Mesenteric fat pad (tissue), 1 donor: ENCODE measurements at places on chromosomes 12 and 14. TPM values are rescaled to one million over a fixed set of nuclear protein-coding genes. Genes with fewer than 3 reads are reported as not detected.

- no peak for DNase-seq
Measured at GRCh38 chr14:64838656-64839055, 41.1 kb downstream of the SPTB start.

DNA sequence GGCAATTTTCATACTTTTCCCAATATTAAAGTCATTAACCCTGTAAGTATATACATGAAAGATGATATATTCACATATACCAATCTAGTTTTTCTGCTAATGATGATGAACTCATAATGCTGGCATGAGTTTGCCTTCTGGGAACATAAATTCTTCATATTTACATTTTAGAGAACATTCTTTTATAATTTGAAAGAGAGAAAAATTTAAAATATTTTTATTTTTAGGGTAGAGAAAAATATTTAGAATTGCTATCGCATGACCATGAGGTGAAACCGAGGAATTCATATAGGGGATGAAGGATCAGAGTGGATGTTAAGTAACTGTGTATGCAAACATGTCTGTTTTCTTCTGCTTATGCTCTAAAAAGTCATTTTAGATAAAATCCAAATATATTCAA is 825.3 kb upstream of the FLRT2 start:
- DNase-seq, result no peak

DNA sequence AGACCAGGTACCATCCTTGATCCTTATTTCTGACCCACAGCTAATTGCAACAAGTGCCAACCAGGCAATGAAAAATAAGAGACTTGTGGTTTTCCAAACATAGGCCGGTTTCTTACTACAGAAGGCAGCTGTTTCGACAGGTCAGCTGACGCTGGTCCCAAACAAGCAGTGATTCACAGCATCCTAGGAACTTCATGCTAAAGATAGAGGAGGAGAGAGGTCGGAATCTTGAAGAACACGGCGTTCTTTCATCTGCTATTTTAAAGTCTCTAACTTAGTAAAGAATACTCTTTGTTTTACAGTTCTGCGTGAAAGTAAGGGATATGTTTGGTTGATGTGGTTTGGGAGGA is 28.1 kb upstream of the ADGRD1 start:
- DNase-seq, result no peak

- DNase-seq, result no peak
Measured at GRCh38 chr12:125549836-125550235, 484.6 kb downstream of the AACS start.

DNA sequence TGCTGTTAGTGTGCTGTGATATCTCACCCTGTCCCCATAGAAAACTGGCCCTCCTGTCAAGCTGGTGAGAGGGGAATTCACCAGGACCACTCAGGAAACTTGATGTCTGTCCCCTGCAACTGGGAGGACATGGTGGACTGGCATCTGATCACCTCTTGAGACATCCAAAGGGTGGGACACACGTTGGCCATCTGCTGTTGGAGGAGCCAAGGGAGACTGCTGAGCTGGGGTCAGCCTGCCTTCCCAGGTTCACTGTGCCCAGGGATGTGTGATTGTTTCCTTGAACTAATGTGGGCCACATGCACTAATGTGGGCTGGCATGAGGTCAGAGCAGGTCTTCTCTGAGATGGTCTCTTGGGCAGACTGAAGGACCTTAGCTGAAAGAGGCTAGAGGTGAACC is 16.7 kb upstream of the TMEM229B start:
- no peak for DNase-seq

DNA sequence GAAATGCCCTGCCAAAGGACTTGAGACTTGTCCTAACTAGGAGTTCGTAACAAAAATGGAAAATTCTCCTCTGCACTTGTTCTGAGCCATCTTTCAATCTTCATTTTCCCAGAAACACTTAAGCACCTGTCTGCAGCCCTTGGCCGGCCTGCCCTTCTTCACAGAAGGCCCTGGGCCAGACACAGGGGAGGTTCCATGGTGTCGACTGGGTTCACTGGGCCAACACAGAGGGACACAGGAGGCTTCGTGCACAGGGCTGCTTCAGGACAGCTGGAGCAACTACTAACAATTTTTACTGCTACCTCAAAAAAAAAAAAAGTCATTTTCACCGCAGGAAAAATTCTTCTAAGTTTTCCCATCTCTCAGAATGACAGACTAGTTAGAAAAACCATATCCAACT is 19.6 kb downstream of the NID2 start:
- DNase-seq, result no peak

DNA sequence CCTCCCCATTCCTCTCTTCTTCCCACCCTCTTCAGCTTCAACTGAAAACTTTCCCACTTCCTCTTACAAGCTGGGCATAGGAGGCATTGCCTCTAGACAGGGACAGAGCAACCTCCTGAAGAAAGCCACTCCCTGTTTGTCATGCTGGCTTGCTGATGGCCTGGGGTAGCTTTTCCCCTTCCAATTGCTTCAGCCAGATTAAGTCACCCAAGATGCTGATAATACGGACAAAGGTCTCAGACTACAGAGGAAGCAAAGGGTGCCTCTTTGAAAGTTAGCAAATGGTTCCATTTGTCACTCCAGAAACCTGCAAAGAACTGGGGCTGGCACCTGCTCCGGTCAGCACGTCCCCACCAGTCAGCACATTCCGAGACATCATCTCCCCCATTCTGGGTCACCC is 6.0 kb downstream of the KRT2 start:
- no peak for DNase-seq

GRCh38 chr14:38003746-38004609 is 203.7 kb upstream of the SSTR1 start:
- no peak for DNase-seq

DNA sequence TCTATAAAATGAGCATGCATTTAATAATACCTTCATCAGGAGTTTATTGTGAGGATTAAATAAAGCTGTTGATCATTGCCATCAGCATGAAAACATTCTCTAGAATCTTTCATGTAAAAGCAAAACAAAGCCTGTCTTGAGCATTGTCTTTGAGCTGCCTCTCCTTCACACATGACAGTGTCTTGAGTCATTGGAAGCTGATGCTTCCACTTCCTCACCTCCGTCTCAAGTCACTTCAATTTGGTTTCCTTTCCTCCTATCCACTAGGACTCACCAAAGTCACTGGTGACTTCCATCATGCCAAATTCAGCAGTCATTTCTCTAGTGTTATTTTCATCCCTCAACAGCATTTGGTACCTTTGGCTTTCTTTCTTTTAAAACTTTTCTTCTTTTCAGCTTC is 31.6 kb upstream of the MYBPC1 start:
- DNase-seq, result no peak

GRCh38 chr12:64051057-64051456 is 171.0 kb downstream of the KICS2 start:
- DNase-seq, result no peak

- no peak for DNase-seq
Measured at GRCh38 chr14:53304726-53305381, 151.7 kb upstream of the DDHD1 start.

DNA sequence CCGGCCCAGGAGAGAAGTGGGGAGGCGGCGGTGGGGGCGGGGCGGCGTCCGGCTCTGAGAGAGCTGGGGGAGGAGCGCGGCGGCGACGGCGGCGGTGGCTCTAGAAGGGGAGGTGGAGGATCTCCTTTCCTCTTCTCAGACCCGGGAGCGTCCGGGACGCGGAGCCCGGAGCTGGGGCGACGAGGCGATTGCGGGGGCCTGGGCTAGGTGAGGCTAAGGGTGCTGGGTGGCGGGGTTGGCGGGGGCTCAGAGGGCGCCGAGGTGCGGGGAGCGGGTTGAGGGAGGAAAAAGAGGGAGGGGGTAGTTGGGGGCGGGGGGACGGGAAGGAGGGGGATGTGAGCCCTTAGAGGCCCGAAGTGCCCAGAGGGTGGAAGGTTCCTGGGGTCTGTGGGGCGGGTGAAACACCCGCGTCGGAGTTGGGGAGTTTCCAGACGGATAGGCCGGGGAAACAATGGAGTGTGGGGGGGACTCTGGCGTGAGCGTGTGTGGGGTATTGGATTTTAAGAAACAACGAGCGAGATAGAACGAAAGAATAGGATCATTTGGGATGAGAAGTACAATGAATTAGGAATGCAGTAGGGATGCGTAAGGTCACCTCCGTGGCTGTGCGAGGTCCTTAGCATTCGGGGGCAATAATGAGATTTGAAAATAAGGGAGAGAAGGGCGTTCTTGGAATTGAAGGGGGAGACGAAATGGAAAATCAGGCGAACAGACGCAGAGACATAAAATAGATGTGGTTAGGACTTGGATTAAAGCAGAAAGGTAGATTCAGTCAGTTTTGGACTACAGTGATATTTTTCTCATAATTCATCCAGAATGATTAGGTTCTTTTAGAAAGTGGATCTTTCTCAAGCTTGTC is at the start of gene SPATS2:
Gene SPATS2 (plus strand): TSS at position 82 of the 859 bp plus-strand sequence. CDS start 93,551 bp downstream, outside the sequence.
- no peak for DNase-seq

The PCED1B gene
- 6.1 TPM for total RNA-seq

The FSCB gene
- not detected for total RNA-seq

The RTL1 gene
- not detected for total RNA-seq

The AICDA gene
- total RNA-seq, result not detected

The NR4A1 gene
- total RNA-seq, result 863 TPM
